T-cell (primary cell): ENCODE measurements at places on chromosomes 2 and 18.

- no peak for DNase-seq
These were observed 23.7 kb downstream of the EFEMP1 start for GRCh38 chr2:55899881-55900280.

DNA sequence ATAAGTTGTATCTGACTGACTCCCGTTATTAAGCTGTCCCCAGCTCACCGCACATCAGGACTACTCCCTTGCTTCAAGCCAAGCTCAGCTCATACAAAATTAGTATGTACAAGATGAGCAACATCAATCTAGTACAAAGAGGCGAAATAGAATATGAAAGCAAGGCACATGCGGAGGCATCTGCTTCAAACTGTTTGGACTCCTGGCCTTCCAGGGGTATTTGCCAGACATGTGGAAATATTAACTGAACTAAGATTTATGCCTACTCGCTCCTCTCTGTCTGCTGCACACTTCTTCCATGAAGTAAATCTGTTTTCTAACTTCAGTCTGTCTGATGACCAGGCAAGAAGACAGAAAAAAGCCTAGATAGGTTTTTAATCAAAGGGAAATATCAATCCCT lies 499.8 kb downstream of the PID1 start:
- no peak for DNase-seq

DNA sequence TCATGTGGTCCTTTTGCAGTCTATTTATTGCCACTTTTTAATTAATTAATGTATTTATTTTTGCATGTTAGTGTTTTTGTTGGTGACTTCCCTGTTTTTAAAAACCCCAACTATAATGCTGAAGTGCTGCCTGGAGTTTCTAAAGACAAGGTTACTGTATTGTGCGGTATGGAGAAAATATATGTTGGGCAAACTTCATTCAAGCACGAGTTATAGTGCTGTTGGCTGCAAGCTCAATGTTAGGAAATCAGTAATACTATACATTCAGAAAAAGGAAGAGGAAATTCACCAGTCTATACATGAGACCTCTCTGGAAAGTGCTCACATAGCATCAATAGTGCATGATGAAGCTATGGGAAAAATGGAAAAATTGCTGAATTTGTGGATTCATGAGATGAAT lies 15.4 kb upstream of the RBMS1 start:
- DNase-seq = no peak

- no peak for DNase-seq
These were observed 12.5 kb downstream of the OTOF start for GRCh38 chr2:26465266-26465925.

DNA sequence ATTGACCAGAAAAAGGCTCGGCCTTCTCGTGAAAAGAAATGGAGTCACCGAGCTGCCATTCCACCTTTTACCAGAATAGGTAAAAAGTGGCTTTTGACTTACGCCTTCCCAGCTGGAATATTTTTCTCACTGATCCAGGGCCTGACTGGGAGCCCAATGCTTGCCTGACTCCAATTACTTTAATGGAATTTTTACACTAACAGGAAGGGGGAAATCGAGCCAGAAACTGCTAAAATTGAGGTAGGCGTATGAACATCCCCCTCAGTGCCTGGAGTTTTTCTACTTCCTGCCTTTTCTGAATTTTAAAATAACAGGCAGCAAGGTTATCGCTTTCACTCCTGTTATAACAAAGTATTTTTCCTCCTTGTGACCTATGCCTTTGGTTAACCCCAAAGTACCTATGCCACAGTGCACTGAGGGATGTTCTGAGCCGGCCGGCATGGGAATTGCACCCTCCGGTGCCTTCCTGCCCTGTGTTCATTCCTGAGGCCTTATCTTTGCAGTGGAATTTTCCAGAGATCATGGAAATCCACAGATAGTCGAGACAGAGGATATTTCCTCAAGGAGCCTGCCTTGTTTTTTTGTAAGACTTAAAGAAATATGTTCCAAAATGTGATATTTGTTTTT lies 18.3 kb upstream of the RPL31 start:
- DNase-seq = no peak
